Iris pigment epithelial cell (primary cell): ENCODE measurements at places on chromosomes 7 and 10.

DNA sequence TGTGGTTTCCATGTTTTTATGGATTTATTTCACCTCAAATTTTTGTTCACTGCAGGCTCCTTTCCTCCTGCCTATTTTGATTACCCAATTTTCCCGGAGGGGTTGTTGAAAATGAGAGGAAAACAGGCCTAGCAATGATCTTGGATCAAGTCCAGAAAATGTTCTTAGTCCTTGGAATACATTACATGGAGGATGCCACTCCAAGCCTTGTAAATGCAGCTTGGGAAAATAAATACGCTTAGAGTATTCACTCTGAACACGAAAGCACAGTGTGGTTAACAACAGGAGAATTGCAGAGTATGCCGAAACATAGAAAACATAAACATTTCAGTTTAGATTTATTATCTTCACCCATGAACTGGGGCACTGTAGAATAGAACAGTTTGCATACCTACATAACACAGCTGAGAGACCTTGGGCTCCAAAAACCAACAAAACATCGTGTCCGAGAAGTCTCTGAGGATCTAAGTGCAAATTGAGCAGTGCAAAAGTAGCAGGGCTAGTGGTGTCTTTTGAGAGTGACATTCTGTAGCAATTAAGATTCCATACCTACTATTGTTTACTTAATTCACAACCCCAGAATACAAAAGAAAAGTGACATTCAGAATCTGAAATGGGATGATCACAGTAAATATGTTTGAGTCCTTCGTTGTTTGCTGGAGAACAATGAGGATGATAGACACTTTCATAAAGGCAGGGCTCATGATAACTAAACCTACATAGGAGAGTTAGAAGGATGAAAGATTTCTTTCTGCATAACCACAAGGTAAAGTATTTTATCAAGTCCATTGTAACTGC is 7.6 kb upstream of the CD36 start:
- DNase-seq, result peak; percentile 31

GRCh38 chr10:23448802-23449570 is 10.1 kb downstream of the OTUD1 start:
- DNase-seq, result peak; percentile 56

DNA sequence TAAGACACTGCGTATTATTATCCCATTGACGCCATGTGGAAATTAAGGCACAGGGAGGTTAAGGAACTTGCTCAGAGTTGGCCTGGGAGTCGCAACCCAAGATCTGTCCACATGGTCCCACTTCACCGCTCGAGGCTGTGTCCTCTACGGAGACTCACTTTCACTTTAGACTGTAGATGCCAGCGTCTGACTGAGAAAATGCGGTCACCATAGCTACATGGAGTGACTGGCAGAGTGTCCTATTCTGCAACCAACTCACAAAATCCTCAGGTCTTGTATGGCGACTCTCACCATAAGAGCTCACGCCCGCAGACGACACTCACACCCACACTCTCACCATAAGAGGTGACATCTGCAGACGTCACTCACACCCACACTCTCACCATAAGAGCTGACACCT is 257.9 kb downstream of the PTPRN2 start:
- no peak for DNase-seq

GRCh38 chr10:112753961-112754411 is 196.1 kb upstream of the TCF7L2 start:
- peak; percentile 73 for DNase-seq

DNA sequence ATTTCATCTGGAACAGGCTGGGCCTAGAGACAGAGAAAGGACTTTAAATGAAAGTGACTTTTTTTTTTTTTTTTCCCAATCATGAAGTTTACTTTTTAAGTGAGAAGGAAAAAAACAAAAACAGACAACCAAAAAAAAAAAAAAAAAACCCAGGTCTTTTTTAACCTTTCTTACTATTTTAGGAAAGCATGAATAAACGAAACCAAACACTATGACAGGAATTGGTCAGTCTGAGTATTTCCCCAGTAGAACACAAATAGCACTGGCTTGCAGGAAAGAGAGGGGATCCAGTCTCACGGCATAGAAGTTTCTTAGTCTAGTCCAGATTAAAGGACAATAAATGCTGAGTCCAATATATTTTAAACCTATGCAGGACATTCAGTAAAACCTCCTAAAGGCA is 180.5 kb upstream of the CCDC6 start:
- no peak for DNase-seq
